Ascending aorta (tissue), 2 donors: ENCODE measurements at places on chromosomes 7 and 10. TPM values are rescaled to one million over a fixed set of nuclear protein-coding genes. Genes with fewer than 3 reads are reported as not detected.

TMEM213 gene
- not detected for total RNA-seq

GRCh38 chr7:93544691-93545090 lies 29.8 kb downstream of the CALCR start:
- no peaks in the 10 kb centered on the region for H3K4me1 ChIP-seq
- DNase-seq = no peak
- no peaks in the 10 kb centered on the region for H3K36me3 ChIP-seq
- H3K27me3 ChIP-seq = no peaks in the 10 kb centered on the region
- no peak overlapping the region for H3K27ac ChIP-seq
- H3K4me3 ChIP-seq = no peak overlapping the region

DNA sequence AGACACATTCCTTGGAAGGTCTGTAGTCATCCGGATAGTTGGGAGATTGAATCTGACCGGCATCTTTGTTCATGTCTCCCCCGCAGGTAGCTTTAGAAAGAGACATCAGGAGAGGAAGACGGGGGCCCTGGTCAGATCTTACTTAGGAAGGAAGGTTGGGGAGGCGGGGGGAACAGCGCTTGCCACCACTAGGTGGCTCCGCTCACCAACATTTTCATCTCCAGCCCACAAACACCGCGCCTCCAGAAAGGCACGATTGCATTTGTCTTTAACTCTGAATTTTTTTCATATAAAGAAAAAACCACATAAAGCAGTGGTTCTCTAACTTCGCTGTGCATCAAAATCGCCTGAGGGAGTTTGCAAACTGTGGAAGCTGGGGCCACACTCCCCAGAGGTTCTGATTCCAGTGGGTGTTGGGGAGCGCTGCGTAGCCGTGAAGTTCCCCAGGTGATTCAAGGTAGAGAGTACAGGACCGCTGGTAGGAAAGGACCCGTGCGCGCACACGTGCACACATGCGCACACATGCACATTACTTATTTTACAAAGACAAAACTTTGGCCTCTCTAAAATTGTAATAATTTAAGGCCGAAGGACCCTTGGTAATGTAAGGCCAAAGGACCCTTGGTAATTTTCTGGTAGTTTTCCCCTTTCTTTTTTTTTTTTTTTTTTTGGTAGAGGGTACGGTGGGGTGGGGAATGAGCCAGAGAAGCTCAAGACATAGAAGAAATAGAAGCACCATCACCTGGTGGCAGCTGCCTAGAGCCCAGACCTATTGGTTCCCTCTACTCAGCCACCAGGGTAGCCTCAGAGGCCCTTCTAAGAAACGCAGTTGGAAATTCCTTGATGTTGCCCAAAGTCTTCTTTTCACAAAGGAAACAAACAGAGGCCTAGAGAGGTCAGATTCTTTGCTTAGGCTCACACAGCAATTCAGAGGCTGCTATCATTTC lies 37.4 kb upstream of the OPALIN start:
- H3K27ac ChIP-seq = no peak overlapping the region
- H3K4me3 ChIP-seq = no peak overlapping the region
- DNase-seq = no peak
- no peaks in the 10 kb centered on the region for H3K4me1 ChIP-seq
- H3K36me3 ChIP-seq = no peaks in the 10 kb centered on the region
- H3K27me3 ChIP-seq = no peaks in the 10 kb centered on the region

FEZF1 gene
- not detected for total RNA-seq

ZNF273 gene
- total RNA-seq = 1.7 TPM

DNA sequence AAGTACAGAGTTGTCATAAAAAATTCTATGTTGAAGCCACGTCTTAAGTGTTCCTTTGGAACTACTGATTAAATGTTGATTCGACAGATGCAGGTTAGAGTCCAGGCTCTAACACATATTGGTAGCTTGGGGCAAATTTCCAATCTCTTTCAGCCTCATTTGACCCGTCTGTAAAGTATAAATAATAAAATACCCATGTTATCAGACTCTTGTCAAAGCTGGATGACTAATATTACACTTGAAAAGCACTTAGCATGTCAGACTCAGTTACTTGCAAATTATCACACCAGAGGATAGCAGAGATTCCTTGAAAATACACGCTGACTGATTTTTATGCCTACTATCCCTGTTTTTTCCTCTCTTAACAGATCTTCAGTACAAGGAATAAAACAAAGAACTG lies 18.1 kb upstream of the MACC1 start:
- H3K27ac ChIP-seq = no peak overlapping the region
- no peaks in the 10 kb centered on the region for H3K4me1 ChIP-seq

FAM25A gene
- not detected for total RNA-seq

- no peaks in the 10 kb centered on the region for H3K4me1 ChIP-seq
- H3K4me3 ChIP-seq = no peak overlapping the region
- no peak overlapping the region for H3K27ac ChIP-seq
- DNase-seq = no peak
These were observed 69.9 kb upstream of the SH2B2 start for GRCh38 chr7:102216573-102217314.

DNA sequence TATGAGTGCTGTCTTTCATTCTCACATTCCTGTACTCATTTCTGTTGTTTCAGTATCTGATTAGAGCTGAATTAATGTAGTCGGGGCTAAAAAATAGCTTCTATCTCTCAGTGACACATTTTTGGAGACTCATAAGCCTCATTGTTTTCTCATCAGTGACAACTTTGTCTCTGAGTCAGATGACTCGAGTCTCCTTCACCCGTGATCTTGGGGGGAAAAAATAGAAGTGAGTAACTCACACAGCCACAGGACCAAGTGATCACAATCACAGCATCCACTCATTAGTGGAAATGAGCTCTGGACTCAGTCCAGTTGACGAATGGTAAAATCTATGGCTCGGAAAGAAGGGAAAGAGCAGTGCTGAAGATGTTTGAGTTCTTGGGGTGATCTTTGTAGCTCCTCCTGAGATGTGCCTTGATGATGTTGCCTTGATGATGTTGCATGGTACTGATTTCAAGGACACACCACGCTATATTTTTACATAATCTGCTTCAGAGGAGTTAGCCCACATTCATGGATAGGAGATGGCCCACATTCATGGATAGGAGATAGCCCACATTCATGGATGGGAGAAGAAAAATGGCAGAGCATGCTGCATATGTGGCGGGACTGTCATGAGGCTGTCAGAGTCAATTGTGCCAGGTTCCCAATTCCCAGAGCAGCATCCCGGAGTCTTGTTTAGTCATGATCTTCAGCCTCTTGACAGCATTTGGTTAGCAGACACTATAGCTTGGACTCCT lies 214.7 kb downstream of the CELF2 start:
- no peaks in the 10 kb centered on the region for H3K36me3 ChIP-seq
- no peaks in the 10 kb centered on the region for H3K27me3 ChIP-seq
- DNase-seq = no peak
- H3K4me3 ChIP-seq = no peak overlapping the region
- H3K27ac ChIP-seq = no peak overlapping the region

EBLN1 gene
- total RNA-seq = not detected

GRCh38 chr10:116870949-116871348 lies 21.6 kb downstream of the ENO4 start:
- H3K27me3 ChIP-seq = no peaks in the 10 kb centered on the region
- no peaks in the 10 kb centered on the region for H3K4me1 ChIP-seq
- no peak for DNase-seq
- no peak overlapping the region for H3K27ac ChIP-seq
- no peak overlapping the region for H3K4me3 ChIP-seq

DNA sequence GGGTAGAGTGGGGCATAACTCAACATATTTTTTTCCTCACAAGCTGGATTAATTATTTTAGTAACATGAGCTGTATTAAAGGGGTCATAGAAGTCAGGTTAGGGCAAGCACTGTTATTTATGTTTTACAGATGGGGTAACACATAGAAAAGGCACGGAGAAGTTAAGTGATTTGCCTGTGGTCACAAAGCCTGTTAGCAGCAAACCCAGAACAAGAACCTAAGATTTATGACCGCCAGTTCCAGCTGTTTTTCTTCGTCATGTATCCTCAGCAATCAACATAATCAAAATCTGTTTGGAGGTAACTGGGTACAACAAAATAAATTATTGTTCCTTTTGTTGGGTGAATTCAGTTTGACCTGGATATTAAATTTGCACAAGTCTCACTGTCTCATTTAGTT lies 57.2 kb upstream of the BET1 start:
- H3K36me3 ChIP-seq = no peaks in the 10 kb centered on the region
- H3K27me3 ChIP-seq = no peaks in the 10 kb centered on the region

DNA sequence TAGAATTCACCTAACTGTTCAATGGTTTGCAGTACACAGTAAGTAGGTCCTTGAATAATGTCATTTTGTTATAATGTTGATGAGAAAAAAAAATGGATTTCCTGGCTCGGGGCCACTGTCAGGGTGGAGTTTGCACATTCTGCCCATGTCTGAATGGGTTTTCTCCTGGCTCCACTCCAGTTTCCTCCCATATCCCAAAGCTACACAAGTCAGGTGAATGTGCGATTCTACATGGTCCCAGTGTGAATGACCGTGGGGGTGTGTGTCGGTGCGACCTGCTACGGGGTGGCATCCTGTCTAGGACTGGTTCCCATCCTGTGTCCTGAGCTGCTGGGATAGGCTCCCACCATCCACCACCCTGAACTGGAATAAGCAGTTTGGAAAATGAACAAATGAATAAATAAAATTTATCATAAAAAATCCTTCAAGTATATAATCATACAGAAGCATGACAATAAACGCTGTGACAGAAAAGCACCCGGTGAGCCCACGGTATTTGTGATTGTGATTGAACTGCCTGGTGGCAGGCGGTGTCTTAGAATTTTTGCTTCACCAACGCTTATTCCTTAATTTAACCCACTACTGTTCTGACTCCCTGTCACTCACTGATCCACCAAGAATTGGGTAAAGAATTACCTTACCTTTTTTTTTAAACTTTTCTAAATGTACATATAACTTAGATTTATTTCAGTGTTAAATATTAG lies 114.1 kb downstream of the ICA1 start:
- no peaks in the 10 kb centered on the region for H3K36me3 ChIP-seq
- H3K27me3 ChIP-seq = no peaks in the 10 kb centered on the region
- H3K4me3 ChIP-seq = no peak overlapping the region
- no peak for DNase-seq
- no peaks in the 10 kb centered on the region for H3K4me1 ChIP-seq
- no peak overlapping the region for H3K27ac ChIP-seq

DNA sequence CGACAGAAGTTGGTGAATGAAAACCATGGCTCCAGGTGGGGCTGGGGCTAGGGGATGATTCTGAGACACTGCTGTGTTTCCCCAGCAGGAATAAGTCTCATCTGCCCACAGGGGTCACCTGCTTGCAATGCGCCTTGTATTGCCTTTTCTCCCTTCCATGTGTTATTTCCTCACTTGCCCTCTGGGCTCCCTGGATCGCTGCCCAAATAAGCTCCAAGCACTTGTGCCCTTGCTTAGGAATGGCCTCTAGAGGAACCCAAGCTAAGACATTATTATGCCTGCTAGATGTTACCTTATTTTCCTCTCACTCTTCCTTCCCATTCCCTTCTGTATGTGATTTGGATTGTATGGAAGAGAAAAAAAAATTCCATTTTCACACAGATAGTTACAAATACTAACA lies 24.8 kb upstream of the PLPP4 start:
- DNase-seq = no peak
- no peak overlapping the region for H3K27ac ChIP-seq
- no peaks in the 10 kb centered on the region for H3K27me3 ChIP-seq
- H3K4me1 ChIP-seq = no peaks in the 10 kb centered on the region
- H3K36me3 ChIP-seq = no peaks in the 10 kb centered on the region

- no peak overlapping the region for H3K4me3 ChIP-seq
- no peak overlapping the region for H3K27ac ChIP-seq
- H3K4me1 ChIP-seq = no peaks in the 10 kb centered on the region
- no peaks in the 10 kb centered on the region for H3K36me3 ChIP-seq
These were observed 8.8 kb downstream of the CRPPA start for GRCh38 chr7:16412274-16413254.

DNA sequence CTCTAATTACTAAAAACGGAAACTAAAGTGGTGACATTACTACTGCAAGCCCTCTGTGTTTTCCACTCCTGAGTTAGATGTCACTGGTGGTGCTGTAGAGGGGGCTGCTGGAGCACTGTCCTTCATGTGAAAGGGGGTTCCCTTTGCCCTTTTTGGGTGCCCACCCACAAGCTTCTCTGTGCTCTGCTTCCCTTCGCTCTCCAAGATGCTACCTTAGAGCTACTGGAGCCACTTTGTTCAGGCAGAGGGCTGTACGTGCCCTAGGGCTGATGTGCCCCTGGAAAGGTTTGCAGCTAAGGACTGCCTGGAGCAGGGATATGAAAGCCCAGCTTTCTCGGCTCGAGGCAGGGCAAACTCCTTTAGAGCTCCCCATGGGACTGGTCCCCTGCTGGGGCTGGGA lies 28.3 kb downstream of the EMX2 start:
- H3K36me3 ChIP-seq = no peaks in the 10 kb centered on the region
- H3K27me3 ChIP-seq = no peaks in the 10 kb centered on the region
- no peak for DNase-seq
- no peaks in the 10 kb centered on the region for H3K4me1 ChIP-seq
- H3K27ac ChIP-seq = no peak overlapping the region

DNA sequence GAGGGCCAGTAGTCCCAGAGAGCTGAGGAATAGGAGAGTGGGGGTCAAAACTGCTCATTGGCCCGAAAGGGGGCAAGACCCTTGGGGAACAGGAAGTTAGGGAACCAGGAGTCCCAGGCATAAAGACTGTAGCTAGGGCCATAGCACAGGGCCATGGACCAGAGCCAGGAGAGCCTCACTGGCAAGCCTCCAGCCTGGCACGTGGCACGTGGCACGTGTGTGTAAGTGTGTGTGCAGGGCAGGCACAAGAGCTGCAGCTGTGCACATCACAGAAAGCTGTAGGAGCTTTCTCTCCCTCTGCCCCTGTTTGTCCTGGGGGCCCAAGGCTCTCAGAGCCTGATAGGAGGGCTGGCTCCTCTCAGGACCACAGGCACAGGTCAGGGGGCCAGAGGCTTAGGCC lies 47.8 kb upstream of the SLF2 start:
- H3K27me3 ChIP-seq = no peaks in the 10 kb centered on the region
- H3K27ac ChIP-seq = no peak overlapping the region
- H3K4me1 ChIP-seq = no peaks in the 10 kb centered on the region
- no peaks in the 10 kb centered on the region for H3K36me3 ChIP-seq
- no peak for DNase-seq
- no peak overlapping the region for H3K4me3 ChIP-seq

- no peak overlapping the region for H3K4me3 ChIP-seq
- peak overlapping the region; percentile 58 for H3K27ac ChIP-seq
- no peaks in the 10 kb centered on the region for H3K27me3 ChIP-seq
- H3K36me3 ChIP-seq = no peaks in the 10 kb centered on the region
These were observed 135.2 kb downstream of the CUX1 start for GRCh38 chr7:101952355-101953247.

SFRP5 gene
- not detected for total RNA-seq

TMEM225B gene
- total RNA-seq = 0.43 TPM

CCL26 gene
- total RNA-seq = not detected

DNA sequence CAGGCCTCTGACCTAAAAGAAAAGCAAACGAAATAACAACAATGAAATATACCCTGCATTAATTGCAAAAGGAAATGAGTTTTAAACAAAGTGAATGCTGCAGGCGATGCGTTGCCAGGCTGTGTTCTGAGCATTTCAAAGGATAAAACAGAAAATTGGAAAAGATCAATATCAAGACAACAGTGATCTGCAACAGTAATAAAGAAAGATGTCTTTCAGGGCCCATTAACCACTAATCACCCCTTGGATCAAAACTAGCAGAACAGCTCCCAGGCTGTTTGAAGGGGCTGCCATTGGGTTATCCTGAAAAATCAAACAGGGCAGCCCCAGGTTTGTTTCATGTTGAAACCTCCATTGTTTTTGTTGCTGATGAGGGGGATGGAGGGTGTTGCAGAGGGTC lies 219.2 kb downstream of the FGFR2 start:
- no peaks in the 10 kb centered on the region for H3K27me3 ChIP-seq
- H3K27ac ChIP-seq = no peak overlapping the region
- no peaks in the 10 kb centered on the region for H3K36me3 ChIP-seq
- H3K4me1 ChIP-seq = no peaks in the 10 kb centered on the region
- no peak for DNase-seq
